Kidney epithelial cell (primary cell): ENCODE measurements at places on chromosomes 3 and 15. TPM values are rescaled to one million over a fixed set of nuclear protein-coding genes. Genes with fewer than 3 reads are reported as not detected.
A peak's percentile ranks its signal among the peaks of the same experiment; 100 is the strongest.

GRCh38 chr3:190862209-190863118, at the start of gene GMNC:
TSS of gene GMNC (minus strand) at chr3:190862694. CDS start at chr3:190862615, 79 bp downstream.
- peak; percentile 60 for DNase-seq

The B3GALNT1 gene
- total RNA-seq: 22.5 and 29.0 TPM in 2 replicates

DNA sequence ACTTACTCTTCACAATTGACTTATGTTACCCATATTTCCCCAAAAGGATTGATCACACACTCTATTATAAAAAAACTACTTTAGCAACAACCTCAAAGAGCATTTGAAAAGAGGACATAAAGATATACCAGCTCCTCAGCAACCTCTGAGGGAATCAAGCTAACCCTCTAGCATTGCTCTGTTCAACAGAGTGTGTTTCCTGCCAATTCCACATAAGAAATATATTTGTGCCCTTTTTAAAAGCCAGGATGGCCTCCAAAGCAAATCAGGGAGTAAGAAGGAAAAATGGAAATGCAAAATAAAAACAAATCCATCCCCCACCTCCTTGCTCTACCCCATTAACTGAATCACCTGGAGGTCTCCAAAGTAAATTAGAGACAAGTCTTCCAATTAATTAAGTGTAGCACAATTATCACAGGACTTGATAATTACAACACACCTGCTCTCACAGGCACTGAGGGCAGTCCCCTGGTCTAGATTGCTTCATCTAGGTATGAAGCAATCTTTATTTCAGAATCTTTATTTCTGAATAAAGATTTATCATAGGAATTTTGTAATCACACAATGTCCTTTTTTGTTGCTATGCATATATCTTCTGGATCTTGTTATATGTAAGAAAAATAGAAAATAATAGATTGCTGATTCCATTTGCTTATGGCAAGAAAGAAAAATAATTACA, 34.8 kb downstream of the GPR176 start:
- DNase-seq: no peak

DNA sequence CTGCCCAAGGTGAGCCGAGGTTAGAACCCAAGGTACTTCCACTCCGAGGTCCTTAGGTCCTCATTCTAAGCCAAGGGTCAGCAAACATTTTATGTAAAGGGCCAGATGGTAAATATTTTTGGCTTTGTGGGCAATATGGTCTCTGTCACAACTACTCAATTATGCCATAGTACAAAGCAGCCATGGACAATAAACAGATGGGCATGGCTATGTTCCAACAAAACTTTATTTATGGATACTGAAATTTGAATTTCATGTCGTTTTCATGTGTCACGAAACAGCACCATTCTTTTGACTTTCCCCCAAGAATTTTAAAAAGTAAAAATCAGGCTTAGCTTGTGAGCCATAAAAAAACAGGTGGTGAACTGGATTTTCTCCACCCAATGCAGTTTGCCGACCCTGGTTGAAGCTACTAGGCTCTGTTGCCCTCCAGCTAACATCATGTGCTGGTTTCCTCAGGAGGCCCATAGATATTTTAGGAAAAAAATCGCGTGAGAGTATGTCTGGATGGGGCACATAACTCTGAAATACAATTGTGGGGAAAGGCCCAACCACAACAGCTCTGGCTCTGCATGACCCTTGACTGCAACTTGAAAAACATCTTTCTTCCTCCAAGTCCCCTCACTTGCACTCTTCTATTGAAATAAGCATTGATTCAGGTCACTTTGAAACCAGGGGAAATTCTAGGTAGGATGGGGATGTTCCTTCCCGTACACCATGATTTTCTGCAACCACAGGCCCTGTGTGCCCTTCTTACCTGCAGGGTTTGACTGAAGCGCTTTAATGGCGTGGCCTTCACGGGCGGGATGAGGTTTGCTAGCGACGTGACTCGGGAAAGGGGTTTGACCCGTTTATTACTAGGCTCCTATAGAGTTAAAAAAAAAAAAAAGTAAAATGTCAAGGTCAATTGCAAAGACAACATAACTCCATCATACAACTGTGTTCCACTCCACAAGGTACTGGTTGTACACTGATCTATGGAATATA, 28.5 kb downstream of the ARHGEF3 start:
- no peak for DNase-seq

The SLC2A2 gene
- not detected in 2 replicates for total RNA-seq

GRCh38 chr3:126487151-126487771, 11.6 kb upstream of the ZXDC start:
- no peak for DNase-seq

The KY gene
- 0.04 and 0.27 TPM in 2 replicates for total RNA-seq

The SMAD6 gene
- 8.3 and 9.0 TPM in 2 replicates for total RNA-seq

GRCh38 chr3:42216931-42217333, 49.1 kb downstream of the CCK start:
- DNase-seq: no peak

The MUC4 gene
- total RNA-seq: 6.9 and 10.4 TPM in 2 replicates

- no peak for DNase-seq
Measured at GRCh38 chr3:132785292-132785691, 63.1 kb upstream of the NPHP3 start.

The FANCD2OS gene
- total RNA-seq: not detected in 2 replicates

DNA sequence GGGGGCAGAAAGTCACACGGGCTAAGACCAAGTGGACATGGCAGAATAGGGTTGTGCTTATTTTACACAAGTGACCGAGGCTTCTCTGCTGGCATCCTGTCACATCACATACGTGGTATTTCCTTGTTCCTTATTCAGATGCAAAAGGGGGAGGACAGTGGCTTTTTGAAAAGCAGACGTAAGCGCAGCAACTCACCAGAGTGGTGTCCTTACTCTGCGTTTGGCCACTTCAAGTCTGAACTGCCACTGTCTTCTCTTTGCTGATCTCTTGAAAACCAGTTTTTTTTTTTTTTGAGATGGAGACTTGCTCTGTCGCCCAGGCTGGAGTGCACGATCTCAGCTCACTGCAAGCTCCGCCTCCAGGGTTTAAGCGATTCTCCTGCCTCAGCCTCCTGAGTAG, 113.2 kb downstream of the SOX2 start:
- no peak for DNase-seq

The PLA2G4D gene
- total RNA-seq: not detected in 2 replicates

GRCh38 chr3:187264911-187265310, 26.6 kb downstream of the MASP1 start:
- no peak for DNase-seq

The DAZL gene
- not detected in 2 replicates for total RNA-seq

The CCDC33 gene
- 0.25 TPM in 1 of 2 replicates, not detected in the other for total RNA-seq

DNA sequence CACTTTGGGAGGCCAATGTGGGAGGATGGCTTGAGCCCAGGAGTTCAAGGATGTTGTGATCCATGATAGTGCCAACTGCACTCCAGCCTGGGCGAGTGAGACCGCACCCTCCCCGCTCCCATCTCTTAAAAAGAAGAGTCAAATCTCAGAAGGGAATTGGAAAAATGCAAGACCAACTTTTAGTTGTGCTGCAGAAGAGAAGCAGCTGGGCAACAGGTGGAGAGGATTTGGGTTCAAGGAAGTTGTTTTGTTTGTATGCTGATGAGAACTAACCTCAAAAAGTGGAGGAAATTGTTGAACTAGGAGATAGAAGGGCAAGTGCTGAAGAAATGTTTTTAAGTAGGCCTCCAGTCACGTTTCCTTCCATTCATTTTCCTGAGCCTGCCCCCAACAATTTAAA, 12.8 kb upstream of the PDCD7 start:
- no peak for DNase-seq

DNA sequence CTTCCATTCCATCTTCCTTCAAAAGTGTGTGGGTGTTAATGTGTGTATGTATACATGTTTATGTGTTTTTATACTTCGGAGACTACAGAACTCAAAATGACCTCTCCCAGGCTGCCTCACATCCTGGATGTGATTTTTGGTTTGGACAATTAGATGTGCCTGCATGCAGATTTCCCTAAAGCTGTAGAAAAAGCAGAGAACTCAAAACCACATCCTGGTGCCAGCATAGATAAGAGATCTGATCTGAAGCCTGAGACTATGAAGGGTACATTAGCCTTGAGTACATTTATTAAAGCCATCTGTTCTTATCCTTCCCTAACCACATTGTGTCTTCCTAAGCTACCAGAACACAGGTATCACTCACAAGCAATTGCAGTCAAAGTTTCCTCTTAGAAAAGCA, 319.4 kb upstream of the RASGRP1 start:
- no peak for DNase-seq

The GOLGA8H gene
- 0.34 and 1.3 TPM in 2 replicates for total RNA-seq
